Stimulated activated CD4-positive, alpha-beta T cell treated with anti-CD3 and anti-CD28 coated beads, Interleukin-1b, Interleukin-23, amount 100 ng/mL, for 48 hours (primary cell): ENCODE measurements at places on chromosomes 16 and 17.

DNA sequence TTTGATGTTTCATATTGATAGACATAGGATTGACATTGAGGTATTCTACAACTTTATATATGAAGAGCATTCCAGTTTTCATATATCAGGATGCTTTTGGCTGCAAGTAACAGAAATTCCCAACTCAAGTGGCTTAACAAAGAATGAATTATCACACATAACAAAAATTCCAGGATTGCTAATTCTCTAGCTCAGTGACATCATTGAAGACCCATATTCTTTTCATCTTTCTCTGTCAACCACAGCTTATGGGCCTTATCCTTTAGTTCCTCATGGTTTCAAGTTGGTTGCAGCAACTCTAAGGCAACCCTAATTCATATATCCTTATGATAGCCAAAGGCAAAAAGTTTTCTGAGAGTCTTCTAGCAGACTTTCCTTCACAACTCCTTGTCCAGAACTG, 91.5 kb upstream of the HAS3 start:
- no peak for DNase-seq

- peak; percentile 28 for DNase-seq
Measured at GRCh38 chr17:40063901-40064531, 1.3 kb downstream of the THRA start.

DNA sequence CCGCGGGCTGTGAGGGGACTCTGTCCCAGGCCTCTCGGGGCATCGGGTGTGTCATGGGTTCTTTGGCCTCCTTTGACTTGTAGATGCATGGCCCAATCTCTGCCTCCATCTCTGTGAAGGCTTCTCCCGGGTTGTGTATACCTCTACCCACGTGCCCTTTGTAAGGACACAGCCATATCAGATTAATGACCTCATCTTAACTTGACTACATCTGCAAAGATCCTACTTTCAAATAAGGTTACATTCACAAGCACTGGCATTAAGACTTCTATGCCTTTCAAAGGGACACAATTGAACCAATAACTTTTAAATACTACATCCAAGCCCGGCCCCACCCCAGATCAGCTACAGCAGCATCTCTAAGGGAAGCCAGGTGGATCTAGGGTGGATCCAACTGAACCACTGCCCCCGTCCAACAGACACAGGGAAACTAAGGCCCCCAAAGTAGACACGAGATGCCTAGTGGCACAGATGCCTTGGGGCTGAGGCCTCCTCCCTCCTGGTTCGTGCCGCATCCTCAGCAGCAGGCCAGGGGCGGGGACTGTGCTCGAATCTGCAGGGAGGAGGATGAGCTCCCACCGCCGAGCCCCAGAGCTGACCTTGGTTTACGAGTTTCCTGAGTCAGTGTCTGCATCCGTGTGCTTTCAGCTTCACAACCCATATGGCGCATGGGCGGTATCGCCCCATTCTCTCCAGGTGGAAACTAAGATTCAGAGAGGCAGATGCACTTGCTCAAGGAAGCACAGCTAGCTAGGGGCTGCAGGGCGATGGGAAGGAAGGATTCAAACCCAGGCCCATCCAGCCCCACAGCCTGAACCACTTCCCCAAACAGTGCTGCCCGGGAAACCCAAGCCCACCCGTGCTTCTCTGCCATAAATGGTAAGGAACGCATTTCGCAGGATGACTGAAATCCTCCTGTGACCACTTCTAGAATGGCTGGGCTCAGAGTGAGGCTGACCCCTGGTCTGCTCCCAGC, 353.3 kb downstream of the C16orf95 start:
- DNase-seq = no peak

DNA sequence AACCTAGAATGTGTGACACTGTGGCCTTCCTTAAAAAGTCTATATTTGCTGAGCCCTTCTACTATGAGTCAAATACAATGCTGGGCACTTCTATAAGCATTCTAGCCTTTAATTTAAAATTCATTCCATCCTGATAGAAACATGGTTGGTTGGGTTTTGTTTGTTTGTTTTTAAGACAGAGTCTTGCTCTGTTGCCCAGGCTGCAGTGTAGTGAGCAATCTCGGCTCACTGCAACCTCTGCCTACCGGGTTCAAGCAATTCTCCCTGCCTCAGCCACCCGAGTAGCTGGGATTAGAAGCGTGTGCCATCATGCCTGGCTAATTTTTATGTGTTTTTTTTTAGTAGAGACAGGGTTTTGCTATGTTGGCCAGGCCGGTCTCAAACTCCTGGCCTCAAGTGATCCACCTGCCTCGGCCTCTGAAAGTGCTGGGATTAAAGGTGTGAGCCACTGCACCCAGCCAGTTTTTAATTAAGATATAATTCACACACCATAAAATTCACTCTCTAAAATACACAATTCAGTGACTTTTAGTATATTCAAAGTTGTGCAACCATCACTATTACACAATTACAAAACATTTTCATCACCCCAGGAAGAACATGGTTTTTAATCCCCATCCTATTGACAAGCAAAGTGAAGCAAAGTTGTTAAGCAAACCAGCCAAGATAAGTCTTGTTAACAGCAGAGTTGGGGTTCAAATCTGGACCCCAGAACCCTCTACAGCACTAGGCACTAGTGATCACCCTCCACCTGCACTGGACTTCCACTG, 42.8 kb downstream of the CMTM4 start:
- DNase-seq = no peak

GRCh38 chr16:83270640-83271039, 537.1 kb upstream of the HSBP1 start:
- DNase-seq = no peak

- no peak for DNase-seq
Measured at GRCh38 chr17:491086-492021, 138.7 kb upstream of the RPH3AL start.

- no peak for DNase-seq
Measured at GRCh38 chr16:36336-36984, 16.9 kb downstream of the POLR3K start.

DNA sequence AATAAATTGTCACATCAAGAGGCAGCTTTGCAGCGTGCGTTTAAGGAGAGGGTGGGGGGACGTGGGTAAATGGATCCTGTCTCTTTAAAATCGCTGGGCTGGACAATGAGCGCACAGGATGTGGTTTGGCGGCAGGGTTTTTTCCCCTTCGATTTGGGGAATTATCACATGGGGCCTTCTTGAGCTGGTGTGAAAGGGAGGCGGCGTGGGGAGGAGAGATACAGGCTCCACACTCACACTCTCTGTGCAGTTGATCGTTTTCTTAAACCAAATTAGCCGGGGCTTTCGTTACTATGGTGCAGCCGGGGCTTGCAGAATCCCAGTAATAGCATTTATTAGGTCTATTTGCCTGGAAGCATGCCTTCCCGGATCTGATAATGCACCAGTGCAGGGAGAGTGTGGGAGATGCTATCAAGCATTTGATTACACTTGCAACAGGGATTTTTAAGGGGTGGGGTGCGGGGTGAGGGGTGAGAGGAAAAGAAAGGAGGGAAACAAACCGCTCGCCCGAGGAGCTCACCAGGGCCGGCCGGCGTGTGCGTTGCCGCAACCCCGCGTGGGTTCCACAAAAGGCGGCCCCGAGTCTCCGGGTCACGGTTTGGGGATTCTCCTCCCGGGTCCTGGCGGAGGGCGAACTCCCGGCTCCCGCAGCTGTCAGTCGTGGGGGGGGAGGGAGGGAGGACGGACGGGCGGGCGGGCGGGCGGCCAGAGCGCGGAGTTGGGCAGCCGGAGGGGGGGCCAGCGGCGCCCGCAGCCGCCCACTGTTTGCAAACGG, 58.8 kb upstream of the GSE1 start:
- peak; percentile 81 for DNase-seq

GRCh38 chr17:16456742-16457316, 35.2 kb downstream of the LRRC75A start:
- no peak for DNase-seq

- peak; percentile 51 for DNase-seq
Measured at GRCh38 chr17:82892899-82893565, 53.2 kb upstream of the ZNF750 start.

DNA sequence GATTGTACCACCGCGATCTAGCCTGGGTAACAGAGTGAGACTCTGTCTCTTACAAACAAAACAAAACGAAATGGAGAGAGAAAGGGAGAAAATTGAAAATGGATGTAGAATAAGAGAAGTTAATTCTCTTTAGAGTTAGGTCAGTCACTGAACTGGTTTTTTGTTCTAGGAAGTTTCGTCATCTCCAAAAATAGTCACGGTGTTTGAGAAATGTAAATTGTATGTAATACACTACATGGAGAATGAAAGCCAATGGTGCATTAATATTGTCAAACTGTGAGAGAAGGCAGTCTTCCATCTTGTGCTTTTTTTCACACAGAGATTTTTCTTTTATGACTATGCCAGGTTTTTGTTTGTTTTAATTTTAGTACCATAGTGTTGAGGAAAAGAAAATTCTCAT, 145.9 kb downstream of the BCAS3 start:
- no peak for DNase-seq

- no peak for DNase-seq
Measured at GRCh38 chr16:11242658-11243057, 13.3 kb downstream of the SOCS1 start.

DNA sequence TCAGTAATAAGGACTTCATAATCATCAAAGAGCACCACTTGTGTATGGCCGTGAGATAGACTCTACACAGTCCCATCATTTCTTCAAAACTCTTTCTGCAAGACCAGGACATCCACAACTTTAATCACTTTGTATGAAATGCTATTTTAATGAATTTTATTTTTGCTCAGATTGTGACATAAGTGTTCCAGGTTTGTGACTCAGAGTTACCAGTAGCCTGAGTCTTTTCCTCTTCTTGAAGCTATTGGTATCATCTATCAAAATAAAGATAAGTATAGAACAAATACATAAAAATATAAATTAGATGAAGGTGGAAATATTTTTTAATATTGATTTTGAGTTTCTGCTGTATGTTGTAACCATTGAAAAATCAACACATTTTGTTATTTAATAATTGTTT, 16.6 kb upstream of the VWA3A start:
- no peak for DNase-seq

DNA sequence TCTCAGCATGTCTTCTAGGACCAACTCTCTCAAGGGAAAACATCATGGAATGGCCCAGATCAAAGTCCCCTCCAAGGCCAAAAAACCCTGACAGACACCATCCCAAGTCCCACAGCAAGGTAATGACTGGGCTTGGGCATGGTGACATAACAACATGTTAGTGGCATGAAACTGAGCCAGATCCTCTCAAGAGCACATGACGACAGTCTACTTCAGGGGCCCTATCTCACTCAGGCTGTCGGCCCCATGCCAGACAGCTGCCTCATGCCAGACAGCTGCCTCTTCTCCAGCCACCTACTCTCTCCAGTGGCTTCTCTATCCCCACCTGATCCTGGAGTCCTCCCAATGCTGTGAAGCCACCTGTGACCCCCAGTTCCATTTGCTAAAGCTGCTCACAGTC, 18.4 kb downstream of the HSD11B2 start:
- no peak for DNase-seq

GRCh38 chr17:38705523-38705802, 390 bp downstream of the MLLT6 start:
- no peak for DNase-seq

GRCh38 chr16:27999687-28000086, 63.8 kb downstream of the GSG1L start:
- DNase-seq = no peak

DNA sequence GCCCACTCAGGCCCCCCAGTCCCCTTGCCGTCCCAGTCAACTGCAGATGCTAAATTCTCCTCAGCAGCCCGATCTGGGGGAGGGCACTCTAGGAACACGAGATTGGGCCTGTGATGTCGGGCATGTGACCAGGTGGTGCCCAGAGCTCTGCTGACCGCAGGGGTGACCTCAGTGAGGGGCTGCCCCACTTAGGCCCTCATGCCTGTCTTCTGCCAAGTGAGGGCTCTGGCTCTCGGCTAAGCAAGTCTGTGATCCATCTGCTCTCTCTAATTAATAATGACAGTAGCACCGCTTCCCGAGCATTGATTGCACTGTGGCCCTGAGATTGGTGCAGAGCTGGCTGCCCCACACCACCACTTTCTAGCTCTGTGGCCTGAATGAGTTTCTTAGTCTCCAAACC, 138.8 kb downstream of the MRM1 start:
- DNase-seq = no peak

DNA sequence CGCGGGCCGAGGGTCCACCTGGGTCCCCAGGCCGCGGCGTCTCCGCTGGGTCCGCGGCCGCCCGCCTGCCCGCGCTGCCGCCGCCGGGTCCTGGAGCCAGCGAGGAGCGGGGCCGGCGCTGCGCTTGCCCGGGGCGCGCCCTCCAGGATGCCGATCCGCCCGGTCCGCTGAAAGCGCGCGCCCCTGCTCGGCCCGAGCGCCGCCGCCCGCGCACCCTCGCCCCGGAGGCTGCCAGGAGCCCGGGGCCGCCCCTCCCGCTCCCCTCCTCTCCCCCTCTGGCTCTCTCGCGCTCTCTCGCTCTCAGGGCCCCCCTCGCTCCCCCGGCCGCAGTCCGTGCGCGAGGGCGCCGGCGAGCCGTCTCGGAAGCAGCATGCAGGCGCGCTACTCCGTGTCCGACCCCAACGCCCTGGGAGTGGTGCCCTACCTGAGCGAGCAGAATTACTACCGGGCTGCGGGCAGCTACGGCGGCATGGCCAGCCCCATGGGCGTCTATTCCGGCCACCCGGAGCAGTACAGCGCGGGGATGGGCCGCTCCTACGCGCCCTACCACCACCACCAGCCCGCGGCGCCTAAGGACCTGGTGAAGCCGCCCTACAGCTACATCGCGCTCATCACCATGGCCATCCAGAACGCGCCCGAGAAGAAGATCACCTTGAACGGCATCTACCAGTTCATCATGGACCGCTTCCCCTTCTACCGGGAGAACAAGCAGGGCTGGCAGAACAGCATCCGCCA, 504 bp downstream of the FOXC2 start:
- DNase-seq = no peak

- no peak for DNase-seq
Measured at GRCh38 chr16:57169327-57169726, 16.5 kb downstream of the PSME3IP1 start.

DNA sequence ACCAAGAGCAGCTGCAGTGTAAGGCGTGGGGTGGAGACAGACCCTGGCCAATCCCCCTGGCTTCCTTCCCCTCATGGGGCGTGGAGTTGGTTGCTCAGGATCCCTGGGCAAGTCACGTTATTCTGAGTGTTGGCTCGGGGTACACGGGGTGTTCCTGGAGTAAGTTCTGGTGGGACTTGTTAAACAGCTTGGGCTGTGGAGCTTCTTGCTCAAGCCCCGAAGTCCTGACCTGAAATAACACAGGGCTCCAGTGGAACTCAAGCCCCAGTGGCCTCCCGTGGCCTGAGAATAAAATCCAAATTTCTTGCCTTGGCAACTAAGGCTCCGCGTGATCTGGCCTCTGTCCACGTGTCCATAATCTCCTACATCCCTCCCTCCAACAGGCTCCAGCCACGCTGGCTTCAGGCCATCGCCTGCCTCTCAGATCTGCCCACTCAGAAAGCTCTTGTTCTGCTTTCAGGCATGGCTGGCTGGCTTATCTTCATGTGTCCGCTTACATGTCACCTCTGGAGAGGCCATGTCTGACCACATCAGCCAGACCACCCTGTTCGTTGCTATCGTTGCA, 49.3 kb upstream of the BCO1 start:
- DNase-seq = no peak
